ENCODE measurements at places on chromosomes 2 and 18.

DNA sequence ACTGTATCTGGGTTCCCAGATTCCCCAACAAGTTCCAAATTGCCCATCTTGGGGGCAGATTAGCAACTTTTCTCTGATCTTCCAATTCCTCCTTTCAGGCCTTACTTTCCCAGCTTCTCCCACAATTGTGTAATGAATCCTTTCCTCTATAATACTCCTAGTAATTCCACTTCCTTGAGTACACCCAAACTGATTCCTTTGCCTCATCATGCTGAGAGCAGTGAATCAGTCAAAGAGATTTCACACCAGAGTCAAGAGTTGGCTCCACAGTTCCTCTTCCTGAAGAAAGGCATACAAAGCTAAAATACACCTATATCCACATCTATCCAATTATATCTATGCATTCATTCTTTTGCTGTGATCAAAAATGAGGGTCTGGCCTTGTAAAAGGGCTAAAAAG, 28.6 kb upstream of the DAPL1 start:
- no peak for DNase-seq

- no peak for DNase-seq
Observed at GRCh38 chr2:238703053-238703415, 144.9 kb upstream of the TWIST2 start.

GRCh38 chr2:231655894-231656293, 52.4 kb upstream of the PTMA start:
- no peak for DNase-seq

DNA sequence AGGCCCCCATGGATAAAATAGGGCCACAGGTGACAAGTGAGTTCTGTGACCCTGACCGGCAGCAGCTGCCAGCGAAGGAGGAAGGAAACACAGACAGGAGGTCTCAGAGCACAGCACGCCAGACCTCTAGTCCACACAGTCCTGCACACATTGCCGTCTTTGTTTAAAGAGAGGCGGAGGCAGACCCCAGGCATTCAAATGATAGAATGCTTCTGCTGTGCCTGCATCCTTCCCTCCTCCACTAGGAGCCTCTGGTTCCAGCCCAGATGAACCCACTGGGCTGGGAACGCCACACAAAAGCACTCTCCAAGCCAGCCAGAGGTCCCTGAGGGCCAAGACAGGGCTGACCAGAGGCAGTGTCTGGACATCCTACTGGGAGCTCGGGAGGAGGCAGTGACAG, 118.7 kb downstream of the KLHL29 start:
- DNase-seq = no peak

DNA sequence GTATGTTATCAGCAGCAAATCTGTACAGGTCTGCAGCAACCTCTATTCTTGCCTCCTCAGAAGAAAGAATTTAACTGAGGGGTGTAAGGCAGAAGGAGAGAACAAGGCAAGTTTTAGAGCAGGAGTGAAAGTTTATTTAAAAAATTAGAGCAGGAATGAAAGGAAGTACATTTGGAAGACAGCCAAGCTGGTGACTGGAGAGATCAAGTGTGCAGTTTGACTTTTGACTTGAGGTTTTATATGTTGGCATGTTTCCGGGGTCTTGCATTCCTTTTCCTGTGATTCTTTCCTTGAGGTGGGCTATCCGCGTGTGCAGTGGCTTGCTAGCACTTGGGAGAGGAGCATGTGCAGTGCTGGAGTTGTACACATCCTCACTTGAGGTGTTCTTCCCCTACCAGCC, 16.5 kb upstream of the CERS6 start:
- DNase-seq = no peak

DNA sequence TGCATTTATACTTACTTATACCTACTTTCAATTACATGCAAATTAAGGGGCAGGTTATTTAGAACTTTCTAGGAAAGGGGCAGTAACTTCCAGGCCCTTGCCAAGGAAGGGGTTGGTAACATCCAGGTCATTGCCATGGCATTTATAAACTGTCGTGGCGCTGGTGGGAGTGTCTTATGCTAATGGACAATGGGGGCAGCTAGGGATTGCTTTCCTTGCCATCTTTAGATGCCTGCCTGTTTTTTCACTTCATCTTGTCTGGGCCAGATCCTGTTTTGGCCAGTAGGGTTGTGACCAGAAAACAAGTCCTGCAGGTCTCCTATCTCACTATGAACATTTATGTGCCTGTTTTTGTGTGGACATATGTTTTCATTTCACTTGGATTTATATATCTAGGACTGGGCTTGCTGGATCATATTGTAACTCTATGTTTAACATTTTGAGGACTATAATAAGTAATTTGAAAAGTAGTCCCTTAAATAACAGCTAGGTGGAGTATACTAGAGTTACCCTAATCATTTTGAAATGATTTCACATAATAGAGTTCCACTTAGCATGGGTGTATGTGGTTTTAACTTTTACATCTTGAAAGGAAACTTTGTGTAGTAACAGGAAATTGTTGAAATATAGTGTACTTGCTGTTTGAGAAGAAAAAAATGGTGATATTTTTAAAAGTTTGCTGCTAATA, 56.1 kb downstream of the LCLAT1 start:
- DNase-seq = no peak

DNA sequence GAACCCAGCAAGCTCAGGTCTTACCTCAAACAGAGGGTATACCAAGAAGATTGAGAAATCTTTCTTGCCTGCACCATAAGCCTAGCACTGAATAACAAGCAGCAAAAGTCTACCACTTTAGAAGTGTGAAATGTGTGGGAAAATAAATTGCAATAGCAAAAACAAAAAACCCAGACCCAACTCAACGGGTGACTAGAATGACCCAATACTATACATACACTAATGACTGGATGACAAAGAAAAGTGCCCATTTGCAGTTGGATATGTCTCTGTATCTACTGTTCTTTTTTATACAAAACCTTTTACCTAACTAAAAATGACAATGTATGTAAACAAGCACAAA, 950.6 kb downstream of the TRIB2 start:
- DNase-seq = no peak

DNA sequence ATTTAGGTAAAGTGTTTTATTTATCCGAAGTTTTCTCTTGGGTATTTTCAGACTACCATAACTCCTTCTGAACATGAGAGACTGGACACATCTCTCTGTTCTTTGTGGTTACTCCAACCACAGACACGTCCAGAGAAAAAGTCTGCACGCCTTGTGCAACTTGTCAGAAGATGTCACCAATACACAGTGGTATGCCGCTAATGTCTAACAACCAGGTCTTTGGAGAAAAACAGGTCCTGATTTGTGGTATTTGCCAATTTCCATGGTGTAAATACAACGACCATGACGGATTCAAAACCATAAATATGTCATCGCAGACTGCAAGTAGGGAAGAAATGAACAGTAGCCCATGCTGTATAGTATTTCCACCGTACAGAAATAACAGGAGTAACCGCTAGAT, 620.6 kb upstream of the ID2 start:
- DNase-seq = no peak

DNA sequence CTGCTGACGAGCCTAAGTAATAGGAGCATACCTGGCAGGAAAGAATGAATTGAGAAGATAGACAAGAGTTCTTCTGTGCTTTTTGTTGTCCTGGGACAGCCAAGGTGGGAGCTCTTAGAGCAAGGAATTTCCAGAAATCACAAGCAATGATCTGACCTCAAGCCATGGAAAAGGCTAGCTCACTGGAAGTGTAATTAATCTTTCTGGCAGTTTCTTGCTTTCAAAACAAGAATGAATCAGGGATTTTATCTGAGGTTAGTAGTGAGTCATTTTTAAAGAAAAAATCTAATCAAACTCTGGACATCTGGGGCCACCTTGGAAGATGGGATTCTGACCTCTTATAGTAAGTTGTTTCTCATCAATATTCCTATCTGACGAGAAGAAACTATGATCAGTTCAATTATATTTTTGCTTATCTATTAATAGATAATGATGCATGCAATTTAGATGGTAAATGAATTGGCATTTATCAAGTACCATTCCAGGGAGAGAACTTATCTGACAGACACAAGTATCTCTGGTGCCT, 98.0 kb downstream of the ADCYAP1 start:
- DNase-seq = no peak

GRCh38 chr18:8507361-8507760, 101.9 kb upstream of the RAB12 start:
- no peak for DNase-seq

DNA sequence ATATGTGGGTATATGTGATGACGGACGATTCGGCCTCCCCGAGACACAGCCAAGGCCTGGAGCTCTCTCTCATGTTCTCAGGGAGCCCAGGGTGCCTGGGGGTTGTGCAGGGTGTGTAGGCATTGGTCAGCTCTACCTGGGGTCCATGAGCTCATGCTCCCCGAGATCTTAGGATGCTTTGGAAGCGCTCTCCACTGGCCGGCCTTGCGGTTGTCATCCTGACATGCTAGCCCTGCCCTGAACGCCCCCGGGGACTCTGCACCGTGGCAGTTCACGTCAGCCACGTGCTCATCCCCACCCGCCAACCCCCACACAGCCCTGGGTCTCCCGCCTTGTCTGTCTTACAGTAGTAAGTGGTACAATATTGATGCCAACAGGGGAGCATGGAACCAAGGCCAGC, 67.8 kb downstream of the RTP5 start:
- no peak for DNase-seq

- DNase-seq = no peak
Observed at GRCh38 chr2:16069663-16069932, 129.2 kb downstream of the MYCN start.

- no peak for DNase-seq
Observed at GRCh38 chr18:47263150-47263429, 11.6 kb upstream of the SKOR2 start.

DNA sequence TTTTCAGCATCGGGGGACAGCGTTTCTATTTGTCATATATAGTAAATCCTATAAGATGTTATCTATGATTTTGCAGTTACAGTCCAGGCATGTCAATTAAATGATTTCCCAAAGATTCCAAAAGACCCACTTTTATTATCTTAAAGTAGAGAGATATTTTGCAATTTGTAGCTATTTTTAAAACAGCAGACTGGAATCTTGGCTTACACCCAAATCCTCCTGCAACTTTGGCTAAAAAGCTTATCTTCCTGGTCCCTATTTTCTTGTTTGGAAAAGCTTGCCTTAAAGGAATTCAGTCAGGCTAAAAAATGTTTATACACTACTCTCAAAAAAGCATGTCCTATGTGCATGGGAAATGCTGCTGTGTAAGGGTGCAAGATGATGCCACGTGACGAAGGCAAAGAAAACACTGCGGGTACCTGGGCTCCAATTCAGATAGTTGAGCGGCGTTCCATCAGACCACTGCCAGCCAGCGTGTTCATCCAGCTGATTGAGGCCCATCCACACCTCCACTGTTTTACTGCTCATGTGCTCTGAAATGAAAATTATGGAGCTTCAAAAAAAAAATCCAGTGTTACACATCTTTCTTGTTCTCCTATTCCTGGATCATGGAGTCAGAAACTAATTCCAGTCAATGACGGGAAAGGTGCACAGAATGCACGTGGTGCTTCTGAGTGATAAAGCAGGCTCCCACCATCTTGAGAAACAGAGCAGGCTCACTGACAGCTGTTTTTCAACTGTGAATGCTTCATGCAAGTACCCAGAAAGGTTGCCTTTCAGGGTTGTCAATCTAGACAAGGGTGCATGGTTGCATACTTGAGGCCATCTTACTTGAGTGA, 33.8 kb downstream of the PLA2R1 start:
- no peak for DNase-seq

GRCh38 chr2:232372231-232373208, 6.0 kb upstream of the ALPP start:
- no peak for DNase-seq

DNA sequence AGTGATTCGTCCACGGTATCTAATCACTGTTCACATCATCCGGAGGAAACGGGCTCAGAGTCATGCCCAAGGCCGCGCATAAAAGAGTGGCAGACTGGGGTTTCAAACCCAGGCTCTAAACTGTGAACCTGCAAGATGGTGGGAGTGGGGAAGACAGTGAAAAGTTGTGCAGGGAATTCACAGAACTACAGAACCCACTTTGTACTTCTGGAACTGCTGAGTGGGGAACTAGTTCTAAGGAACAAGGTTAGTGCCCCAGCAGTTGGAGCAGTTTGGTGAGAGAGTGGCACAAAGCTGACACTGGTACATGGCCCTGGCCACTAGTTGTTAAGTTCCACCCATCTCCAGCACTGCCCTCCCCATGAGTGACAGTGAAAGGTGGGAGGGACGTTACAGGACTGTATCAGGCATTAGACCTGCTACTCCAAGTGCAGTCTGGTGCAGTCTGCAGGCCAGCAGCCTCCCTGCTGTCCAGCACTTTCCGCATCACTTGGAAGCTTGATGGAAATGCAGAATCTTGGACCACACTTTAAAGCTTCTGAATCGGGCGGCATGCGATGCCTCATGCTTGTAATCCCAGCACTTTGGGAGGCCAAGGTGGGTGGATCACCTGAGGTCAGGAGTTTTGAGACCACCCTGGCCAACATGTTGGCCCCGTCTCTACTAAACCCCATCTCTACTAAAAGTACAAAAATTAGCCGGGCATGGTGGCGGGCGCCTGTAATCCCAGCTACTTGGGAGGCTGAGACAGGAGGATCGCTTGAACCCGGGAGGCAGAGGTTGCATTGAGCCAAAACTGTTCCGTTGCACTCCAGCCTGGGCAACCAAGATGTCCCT, 47.3 kb downstream of the C2orf42 start:
- DNase-seq = peak; percentile 51

- DNase-seq = no peak
Observed at GRCh38 chr2:187349326-187349944, 98.6 kb downstream of the CALCRL start.

- no peak for DNase-seq
Observed at GRCh38 chr2:74702001-74702715, 48.1 kb downstream of the SEMA4F start.

DNA sequence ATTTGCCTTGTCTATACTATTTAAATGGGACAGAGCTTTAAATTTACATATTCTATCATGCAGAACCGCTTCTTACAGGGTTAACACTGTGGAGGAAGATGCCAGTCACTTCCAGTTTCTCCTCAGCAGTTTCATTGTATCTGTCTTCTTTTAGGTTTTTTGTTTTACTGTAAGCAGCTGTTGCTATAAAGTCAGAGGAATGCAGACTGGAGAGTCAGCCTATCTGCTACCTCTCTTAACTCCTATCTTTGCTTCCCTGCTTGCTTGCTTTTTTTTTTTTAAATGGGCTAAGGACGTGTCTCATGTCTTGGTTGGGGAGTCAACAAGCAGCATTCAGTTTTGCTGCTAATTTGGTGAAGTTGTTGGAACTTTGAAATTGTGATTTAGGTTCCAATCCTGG, 8.9 kb downstream of the EPC2 start:
- DNase-seq = no peak

- DNase-seq = no peak
Observed at GRCh38 chr2:58032016-58032763, 14.4 kb upstream of the VRK2 start.

- no peak for DNase-seq
Observed at GRCh38 chr2:7030810-7031209, 113.6 kb downstream of the RNF144A start.

- DNase-seq = no peak
Observed at GRCh38 chr2:126513033-126513432, 142.9 kb upstream of the GYPC start.

DNA sequence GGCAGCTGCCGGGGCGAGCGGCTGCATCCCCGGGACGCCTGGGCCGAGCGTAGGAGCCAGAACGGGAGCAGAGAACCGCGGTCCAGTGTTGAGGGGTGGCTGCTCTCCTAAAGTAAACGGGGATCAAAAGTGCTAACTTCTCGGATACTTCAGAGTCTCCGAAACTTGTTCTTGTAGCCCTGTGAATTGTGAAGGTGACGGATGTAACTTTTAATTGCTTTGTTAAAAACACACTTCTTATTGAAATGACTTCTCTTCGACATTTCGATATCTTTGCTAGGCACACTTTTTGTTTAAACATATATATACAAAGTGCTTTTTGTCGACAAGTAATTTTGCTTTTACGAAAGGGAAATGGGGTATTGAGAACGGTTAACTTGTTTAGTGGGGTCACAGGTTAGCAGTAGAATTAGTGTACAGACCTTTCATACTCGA, 540 bp downstream of the ATP9B start:
- DNase-seq = no peak

Measured in Right ventricle myocardium superior (tissue), 1 donor.